ENCODE measurements at places on chromosomes 3 and 15. TPM values are rescaled to one million over a fixed set of nuclear protein-coding genes. Genes with fewer than 3 reads are reported as not detected.

RBM15B gene
- polyA plus RNA-seq: 28.2 TPM

SLC30A4 gene
- polyA plus RNA-seq: 2.5 TPM

GOLGA8T gene
- polyA plus RNA-seq: not detected

CTXN2 gene
- polyA plus RNA-seq: not detected

MYH15 gene
- polyA plus RNA-seq: not detected

HAUS2 gene
- polyA plus RNA-seq: 26.4 TPM
